ENCODE measurements at places on chromosomes 7 and 10. TPM values are rescaled to one million over a fixed set of nuclear protein-coding genes. Genes with fewer than 3 reads are reported as not detected.

GRCh38 chr7:131225619-131226513 is 101.8 kb upstream of the MKLN1 start:
- H3K4me3 ChIP-seq, result no peak overlapping the region
- no peak for DNase-seq
- peaks cover 15% of the 10 kb centered on the region for H3K4me1 ChIP-seq
- H3K36me3 ChIP-seq, result no peaks in the 10 kb centered on the region
- peak overlapping the region; percentile 39 for H3K27ac ChIP-seq
- H3K27me3 ChIP-seq, result no peaks in the 10 kb centered on the region

GRCh38 chr10:57891201-57892006 is 376.3 kb downstream of the IPMK start:
- H3K4me3 ChIP-seq, result no peak overlapping the region
- no peak for DNase-seq
- H3K4me1 ChIP-seq, result no peaks in the 10 kb centered on the region

- DNase-seq, result no peak
- H3K4me3 ChIP-seq, result no peak overlapping the region
- H3K36me3 ChIP-seq, result peaks cover 11% of the 10 kb centered on the region
- no peaks in the 10 kb centered on the region for H3K27me3 ChIP-seq
- H3K4me1 ChIP-seq, result peaks cover 18% of the 10 kb centered on the region
Measured at GRCh38 chr7:36188906-36189305, 35.9 kb downstream of the EEPD1 start.

DNA sequence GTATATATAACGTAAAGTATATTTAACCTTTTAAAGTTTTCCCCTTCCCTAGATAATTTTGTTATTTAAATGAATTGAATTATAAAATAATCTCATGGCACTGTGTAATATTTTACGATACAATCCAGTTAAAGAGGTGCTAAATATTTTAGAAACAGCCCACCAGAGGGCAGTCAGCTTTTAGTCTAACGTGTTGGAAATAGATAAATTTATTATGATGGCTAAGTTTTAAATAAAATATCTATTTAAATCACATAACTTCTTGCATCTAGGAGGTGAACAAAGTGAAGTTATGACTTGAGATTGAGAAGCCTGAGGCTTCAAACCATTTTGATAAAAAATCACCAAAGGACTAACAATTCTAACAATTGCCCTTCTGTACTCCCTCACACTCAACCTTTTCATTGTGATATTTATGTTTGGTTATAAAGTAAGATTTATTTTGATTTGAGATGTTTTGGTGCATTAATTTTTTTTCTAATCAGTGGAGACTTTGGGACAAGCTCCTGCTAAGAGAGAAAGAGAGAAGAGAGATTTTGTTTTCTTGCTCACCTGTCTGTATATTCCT is 171.5 kb upstream of the SP4 start:
- peaks cover 43% of the 10 kb centered on the region for H3K27me3 ChIP-seq
- no peak overlapping the region for H3K27ac ChIP-seq
- no peak for DNase-seq
- no peak overlapping the region for H3K4me3 ChIP-seq
- H3K36me3 ChIP-seq, result peaks cover 3% of the 10 kb centered on the region

DNA sequence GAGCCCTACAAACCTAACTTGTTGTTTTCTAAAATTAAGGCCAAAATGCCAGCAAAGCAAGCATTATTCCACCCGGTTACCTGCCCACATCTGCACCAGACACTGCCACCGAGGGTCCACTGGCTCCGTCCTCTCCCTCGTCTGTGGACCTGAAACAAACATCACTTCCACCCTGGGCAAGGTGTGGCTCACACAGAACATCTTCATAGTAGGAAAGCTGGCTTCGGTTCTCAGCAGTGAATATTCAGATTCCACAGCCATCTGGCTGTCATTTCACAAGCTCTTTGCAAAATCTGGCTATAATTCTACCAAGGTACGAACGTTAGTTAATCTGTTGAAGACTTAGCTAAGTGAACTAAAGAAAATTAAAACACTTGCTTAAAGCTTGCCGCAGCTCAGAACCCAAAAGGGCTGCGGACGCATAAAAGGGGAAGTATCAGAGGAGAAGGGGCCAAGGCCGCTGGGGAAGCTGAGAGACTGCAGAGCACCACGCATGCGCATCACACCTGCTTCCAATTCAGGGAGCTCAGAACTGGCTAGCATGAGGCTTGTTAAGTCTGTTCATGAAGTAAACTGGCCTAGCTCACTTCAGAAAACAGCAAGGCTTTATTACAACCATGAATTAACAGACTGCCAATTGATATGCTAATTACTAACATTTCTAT is 46.1 kb downstream of the PTPRN2 start:
- H3K4me3 ChIP-seq, result no peak overlapping the region
- DNase-seq, result no peak
- H3K36me3 ChIP-seq, result no peaks in the 10 kb centered on the region
- peaks cover 7% of the 10 kb centered on the region for H3K4me1 ChIP-seq
- H3K27me3 ChIP-seq, result peaks cover 5% of the 10 kb centered on the region

GRCh38 chr10:107984581-107984980 is 820.1 kb upstream of the SORCS1 start:
- no peaks in the 10 kb centered on the region for H3K27me3 ChIP-seq
- DNase-seq, result no peak
- no peaks in the 10 kb centered on the region for H3K36me3 ChIP-seq
- H3K27ac ChIP-seq, result no peak overlapping the region
- no peak overlapping the region for H3K4me3 ChIP-seq

DNA sequence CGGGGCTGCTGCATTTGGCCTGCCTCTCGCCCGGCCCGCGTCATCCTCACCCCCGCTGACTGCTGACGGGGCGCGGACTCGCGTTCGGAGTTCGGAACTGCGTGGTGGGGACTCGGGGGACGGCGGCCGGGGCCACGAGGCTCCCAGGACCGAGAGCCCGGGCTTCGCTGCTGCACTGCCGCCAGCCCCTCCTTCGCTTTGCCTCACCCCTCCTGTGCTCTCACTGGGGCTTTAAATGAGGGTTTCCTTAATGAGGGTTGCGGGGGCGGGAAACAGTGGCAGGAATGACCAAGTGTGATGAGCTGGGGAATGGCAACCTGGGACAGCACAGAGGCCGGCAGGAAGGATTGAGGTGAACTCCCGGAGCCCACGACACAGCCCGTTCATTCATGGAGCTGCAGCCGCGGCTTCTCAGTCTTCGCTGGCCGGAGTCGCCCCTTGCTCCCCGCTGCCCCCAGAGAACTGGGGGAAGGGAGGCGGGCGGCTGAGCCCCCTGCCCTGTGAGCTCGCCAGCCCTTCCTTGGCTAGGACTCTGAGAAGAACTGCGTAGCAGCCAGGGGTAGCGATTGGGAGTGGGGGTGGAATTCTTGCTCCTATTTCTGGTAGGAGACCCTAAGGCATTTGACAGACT is 1.5 kb upstream of the LRRC4 start:
- H3K4me3 ChIP-seq, result peak overlapping the region; percentile 75
- H3K36me3 ChIP-seq, result peaks cover 2% of the 10 kb centered on the region
- DNase-seq, result no peak
- H3K4me1 ChIP-seq, result peaks cover 19% of the 10 kb centered on the region

Gene PBLD
- total RNA-seq, result 1.9 TPM

Gene FOXI2
- not detected for total RNA-seq

GRCh38 chr7:113120647-113121046 is 2.3 kb upstream of the SMIM30 start:
- peaks cover 6% of the 10 kb centered on the region for H3K4me1 ChIP-seq
- peaks cover 2% of the 10 kb centered on the region for H3K36me3 ChIP-seq
- H3K27me3 ChIP-seq, result peaks cover 8% of the 10 kb centered on the region
- DNase-seq, result no peak

DNA sequence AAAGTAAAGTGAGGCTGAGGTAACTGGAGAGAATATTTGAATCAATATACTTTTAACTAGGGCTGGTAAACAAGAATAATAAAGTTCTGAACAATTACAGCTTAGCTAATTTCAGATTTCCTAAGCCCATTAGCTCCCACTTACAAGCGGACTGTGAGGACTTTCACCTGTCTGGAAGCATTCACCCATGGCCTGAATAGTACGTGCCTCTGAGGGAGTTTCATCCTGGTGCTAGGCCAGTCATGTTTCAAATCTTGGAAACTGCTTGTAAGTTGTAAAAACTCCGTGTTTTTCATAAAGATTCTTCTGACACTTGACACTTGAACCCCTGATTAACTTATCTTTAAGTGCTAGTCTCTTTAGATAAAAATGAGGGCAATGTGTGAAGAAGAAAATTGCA is 975.2 kb upstream of the GHITM start:
- DNase-seq, result no peak
- H3K27me3 ChIP-seq, result no peaks in the 10 kb centered on the region
- no peak overlapping the region for H3K27ac ChIP-seq
- H3K4me3 ChIP-seq, result no peak overlapping the region
- H3K4me1 ChIP-seq, result no peaks in the 10 kb centered on the region

Gene HUS1
- 65.1 TPM for total RNA-seq

DNA sequence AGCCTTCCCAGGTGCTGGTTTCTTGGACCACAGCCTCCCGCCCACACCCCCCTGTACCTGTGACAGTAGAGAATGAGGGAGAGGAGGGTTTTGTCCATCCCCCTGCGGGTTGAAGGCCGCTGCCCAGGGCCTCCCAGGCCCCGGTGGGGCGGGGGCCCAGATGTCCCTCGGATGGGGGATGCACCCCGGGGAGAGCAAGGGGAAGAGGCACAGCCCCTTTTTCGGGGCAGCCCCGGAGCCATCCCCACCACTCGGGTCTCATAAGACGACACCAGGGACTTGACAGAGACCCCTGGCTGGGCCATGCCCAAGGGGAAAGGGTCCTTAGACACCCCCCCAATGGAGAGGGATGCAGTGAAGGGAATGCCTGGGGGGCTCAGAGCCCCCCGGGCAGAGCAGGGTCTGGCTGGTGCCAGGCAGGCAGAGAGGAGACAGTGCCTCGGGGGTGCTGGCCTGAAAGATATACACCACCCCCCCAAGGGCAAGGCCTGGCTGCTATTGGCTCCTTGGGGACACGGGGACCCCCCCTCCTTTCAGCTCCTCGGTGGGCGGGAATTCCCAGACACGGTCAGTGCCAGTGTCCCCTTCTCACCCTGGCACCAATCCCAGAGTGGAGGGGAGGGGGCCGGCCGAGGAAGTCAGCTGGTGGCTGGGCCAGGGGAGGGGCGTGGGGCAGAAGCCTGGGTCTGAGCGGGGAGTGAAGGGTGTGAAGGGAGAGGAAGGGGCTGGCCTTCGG is 3.7 kb upstream of the SPACDR start:
- no peaks in the 10 kb centered on the region for H3K36me3 ChIP-seq
- no peaks in the 10 kb centered on the region for H3K27me3 ChIP-seq
- no peak overlapping the region for H3K4me3 ChIP-seq
- peak overlapping the region; percentile 27 for H3K27ac ChIP-seq

DNA sequence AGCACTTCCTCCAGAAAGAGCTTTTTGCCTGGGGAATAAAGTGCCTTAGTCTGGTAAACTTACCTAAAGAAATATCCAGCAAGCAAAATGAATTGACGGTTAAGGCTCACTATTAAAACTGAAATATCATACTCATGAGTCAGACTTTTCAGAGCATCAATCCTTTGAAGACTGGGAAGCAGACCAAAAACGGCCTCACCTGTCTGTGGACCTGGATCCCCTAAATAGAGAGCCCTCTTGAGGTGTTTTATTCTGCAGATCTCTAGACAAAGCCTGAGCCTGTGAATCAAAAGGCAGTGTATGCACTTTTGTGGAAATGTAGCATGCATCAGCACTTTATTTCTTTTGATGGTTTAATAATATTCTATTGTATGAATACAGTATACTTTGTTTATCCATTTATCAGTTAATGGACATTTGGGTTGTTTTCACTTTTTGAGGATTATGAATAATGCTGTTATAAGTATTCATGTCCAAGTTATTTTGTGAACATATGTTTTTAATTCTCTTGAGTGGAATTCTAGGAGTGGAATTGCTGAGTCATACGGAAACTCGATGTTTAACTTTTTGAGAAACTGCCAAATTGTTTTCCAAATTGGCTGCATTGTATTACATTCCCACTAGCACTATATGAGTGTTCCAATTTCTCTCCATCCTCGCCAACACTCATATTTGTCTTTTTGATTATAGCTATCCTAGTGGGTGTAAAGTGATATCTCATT is 449.0 kb upstream of the IGFBP3 start:
- no peak for DNase-seq
- no peak overlapping the region for H3K27ac ChIP-seq
- H3K4me1 ChIP-seq, result no peaks in the 10 kb centered on the region
- no peaks in the 10 kb centered on the region for H3K27me3 ChIP-seq

DNA sequence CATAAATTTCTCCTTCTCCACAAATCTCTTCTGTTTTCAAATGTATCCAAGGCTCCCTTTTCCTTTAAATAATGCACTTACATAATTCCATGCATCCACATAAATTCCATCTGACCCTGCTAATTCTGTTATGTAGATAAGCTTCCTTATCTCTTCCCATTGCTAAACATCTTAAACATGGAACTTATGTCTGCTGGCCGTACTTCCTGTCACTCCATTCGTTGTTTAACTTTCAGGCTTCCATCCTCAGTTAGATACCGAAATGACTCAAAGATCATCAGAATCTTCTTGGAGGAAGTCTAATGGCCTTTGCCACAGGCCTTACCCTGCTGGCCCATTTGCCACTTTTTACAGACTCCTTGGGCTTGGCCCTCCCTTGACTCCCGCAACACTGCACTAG is 330.9 kb downstream of the GFRA1 start:
- H3K4me3 ChIP-seq, result no peak overlapping the region
- no peaks in the 10 kb centered on the region for H3K27me3 ChIP-seq
- no peaks in the 10 kb centered on the region for H3K36me3 ChIP-seq
- DNase-seq, result no peak
- no peaks in the 10 kb centered on the region for H3K4me1 ChIP-seq

DNA sequence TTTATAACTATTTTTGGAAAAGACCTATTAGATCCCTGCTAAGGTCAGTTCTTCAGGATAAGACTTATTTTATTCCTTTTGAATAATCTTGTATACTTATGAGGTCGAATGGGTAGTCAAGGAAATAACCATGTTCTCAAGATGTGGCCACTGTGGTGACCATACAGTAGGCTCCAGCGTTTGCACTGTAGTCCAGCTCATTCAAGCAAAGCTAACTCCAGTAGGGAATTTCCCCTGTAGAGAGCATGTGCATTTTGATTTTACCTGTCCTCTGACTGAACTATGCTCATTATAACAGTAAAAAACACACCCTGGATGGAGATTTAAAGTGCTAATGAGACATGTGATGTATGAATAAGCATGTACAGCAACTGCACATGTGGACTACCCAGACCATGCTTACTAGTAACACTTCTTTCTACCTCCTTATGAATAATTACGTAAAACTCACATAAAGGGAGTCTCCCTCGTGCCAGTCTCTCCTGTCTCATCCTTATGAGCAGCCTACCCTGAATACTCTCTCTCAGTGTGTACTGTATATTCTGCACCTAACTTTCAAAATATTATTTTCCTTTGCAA is 32.4 kb upstream of the SEMA3E start:
- no peaks in the 10 kb centered on the region for H3K27me3 ChIP-seq
- no peak overlapping the region for H3K4me3 ChIP-seq
- no peaks in the 10 kb centered on the region for H3K36me3 ChIP-seq
- H3K4me1 ChIP-seq, result no peaks in the 10 kb centered on the region
- DNase-seq, result no peak
- H3K27ac ChIP-seq, result no peak overlapping the region
